ENCODE measurements at places on chromosomes 2 and 18.
A peak's percentile ranks its signal among the peaks of the same experiment; 100 is the strongest.

- H3K36me3 ChIP-seq, result no peaks in the 10 kb centered on the region
- H3K4me1 ChIP-seq, result no peaks in the 10 kb centered on the region
- H3K27me3 ChIP-seq, result no peaks in the 10 kb centered on the region
- H3K27ac ChIP-seq, result no peak overlapping the region
- no peak overlapping the region for H3K4me3 ChIP-seq
These were observed 433.1 kb downstream of the NCKAP5 start for GRCh38 chr2:133135035-133135654.

DNA sequence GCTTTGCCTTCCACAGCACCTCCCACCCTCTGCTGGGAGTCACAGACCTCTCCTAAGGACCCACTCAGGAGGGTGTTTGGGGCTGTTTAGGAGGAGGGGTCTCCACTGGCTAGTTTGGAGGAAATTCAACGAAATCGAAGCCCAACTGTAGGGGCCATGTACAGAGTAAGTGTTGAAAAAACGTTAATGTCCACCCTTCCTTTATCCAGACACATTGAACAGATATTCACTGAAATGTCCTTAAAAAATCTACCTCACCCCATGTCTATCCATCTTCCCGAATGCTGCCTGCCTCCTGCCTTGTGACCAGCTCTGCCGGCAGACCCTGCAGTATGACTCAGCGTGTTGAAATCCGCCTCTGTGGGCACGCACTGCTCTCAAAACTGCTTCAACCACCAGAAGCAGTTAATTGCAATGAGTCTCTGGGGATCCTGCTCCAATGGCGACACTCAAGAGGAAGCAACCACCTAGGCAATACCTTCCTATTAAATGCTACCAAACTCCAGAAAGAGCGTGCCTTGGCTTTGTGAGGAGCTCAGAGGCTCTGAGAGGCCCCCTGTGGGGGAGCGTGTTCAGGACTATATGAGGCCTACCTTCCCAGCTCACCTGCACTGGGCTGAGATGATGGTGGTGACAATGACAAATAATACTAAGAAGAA is 61.4 kb upstream of the RTN4 start:
- no peaks in the 10 kb centered on the region for H3K36me3 ChIP-seq
- DNase-seq, result no peak
- no peaks in the 10 kb centered on the region for H3K27me3 ChIP-seq
- H3K4me1 ChIP-seq, result no peaks in the 10 kb centered on the region
- no peak overlapping the region for H3K4me3 ChIP-seq

GRCh38 chr18:74444104-74444503 is 13.0 kb downstream of the DIPK1C start:
- H3K36me3 ChIP-seq, result no peaks in the 10 kb centered on the region
- no peak for DNase-seq
- no peaks in the 10 kb centered on the region for H3K4me1 ChIP-seq

DNA sequence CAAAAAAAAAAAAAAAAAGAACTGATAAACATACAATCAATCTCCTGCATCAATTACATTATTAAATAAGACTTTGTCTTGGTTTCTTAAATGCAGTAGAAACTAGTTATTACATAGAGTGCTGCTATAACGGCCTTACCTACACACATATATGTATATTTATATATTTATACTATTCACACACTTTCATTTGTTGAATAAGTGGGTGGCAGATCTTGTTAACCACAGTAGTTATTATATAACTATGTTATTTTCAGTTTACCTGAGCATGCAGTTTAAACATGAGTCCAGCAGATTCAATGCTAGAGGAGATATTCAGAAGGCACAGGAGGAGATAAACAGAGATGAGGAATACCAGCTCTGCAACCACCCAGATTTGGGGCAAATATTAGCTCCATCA is 81.5 kb upstream of the CD226 start:
- DNase-seq, result no peak
- no peak overlapping the region for H3K27ac ChIP-seq
- peaks cover 48% of the 10 kb centered on the region for H3K36me3 ChIP-seq
- H3K27me3 ChIP-seq, result no peaks in the 10 kb centered on the region

GRCh38 chr2:177799531-177799930 is 273.0 kb downstream of the PDE11A start:
- H3K36me3 ChIP-seq, result no peaks in the 10 kb centered on the region
- H3K27ac ChIP-seq, result no peak overlapping the region
- H3K4me3 ChIP-seq, result no peak overlapping the region
- DNase-seq, result peak; percentile 21

- no peak overlapping the region for H3K27ac ChIP-seq
- H3K4me1 ChIP-seq, result no peaks in the 10 kb centered on the region
These were observed 36.5 kb downstream of the MYO3B start for GRCh38 chr2:170214309-170214948.

- H3K4me3 ChIP-seq, result no peak overlapping the region
- no peak overlapping the region for H3K27ac ChIP-seq
- H3K36me3 ChIP-seq, result no peaks in the 10 kb centered on the region
- no peaks in the 10 kb centered on the region for H3K27me3 ChIP-seq
These were observed 10.0 kb upstream of the ZNF396 start for GRCh38 chr18:35387152-35387571.
